Activated CD4-positive, CD25-positive, alpha-beta regulatory T cell treated with anti-CD3 and anti-CD28 coated beads, Interleukin-2, amount 50 U/mL, for 24 hours (primary cell): ENCODE measurements at places on chromosomes 4 and X.

DNA sequence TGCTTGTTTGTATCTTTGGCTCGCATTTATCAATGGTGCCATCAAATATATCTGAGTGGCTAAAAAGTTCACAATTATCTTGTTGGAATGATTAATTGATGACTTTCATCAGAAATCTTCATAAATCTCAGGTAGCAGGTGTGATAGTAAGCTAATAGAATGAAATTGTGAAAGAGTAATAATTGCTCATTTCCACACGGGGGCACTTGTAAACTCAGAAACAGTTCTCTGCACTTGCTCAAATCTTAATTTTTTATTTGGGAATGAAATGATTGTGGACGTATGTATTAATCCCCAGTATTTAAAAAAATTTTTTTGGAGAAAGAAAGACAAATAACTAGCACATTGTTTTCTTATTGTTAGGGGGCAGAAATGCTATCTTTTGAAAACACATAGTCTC lies 132.8 kb downstream of the DTHD1 start:
- ATAC-seq: no peak

DNA sequence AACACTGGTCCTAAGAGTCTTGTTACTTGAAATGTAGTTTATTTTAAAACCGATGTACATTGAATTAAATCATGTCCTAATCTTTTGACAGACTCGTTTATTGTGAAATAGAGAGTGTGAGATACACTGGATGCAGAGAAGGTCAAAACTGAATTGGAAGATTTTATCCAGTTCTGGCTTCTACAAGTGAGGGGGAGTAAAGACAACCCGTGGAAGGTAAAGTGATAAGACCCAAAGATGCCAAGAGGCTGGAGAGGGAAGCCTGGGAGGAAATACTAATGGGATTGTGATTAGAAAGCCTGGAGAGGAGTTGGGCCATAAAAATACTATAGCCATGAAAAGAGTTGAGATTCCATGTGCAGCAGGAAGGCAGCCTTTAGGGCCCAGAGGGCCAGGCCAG lies 424.5 kb upstream of the NR3C2 start:
- ATAC-seq: no peak

DNA sequence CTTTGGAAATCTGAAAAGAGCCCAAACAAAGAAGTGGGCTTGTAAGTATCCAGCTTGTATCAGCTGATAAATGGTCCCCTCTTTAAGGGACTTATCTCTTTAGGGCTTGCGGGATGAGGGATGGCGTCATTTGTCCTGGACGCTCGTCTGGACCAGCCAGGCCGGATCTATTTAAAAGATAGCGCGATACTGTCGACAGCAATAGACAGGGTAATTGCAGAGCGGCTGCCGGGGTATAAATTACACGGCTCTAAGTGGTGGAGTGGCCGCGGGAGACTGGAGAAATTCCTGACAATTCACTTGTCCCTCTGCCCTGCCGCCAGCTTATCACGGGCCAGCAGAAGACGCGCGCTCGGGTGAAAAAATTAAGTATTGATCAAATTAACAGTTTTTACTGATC lies 90.7 kb downstream of the FAM53A start:
- no peak for ATAC-seq

DNA sequence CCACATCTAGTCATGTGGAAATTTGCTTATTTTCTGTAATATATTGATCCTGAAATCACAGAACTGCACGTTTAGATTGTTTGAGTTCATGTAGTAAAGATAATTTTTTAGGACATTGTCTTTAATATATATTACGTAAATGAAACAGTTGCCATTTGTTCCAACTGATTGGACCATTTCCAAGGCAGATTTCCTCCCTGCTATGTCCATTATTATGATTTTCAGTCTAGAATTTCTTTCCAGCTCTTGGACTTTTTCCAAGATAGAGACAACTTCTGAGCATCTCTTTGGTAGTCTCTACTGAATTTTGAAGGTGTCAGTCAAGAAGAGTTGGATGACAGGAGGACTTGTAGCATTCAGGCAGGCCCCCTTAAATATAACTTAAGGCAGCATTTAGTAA lies 94.6 kb downstream of the STIM2 start:
- no peak for ATAC-seq

- ATAC-seq: peak; percentile 67
Observed at GRCh38 chrX:109709129-109709631, 23.9 kb downstream of the ACSL4 start.

- no peak for ATAC-seq
Observed at GRCh38 chr4:88786011-88786410, 88.4 kb upstream of the NAP1L5 start.

GRCh38 chr4:168380290-168380689 lies 61.7 kb upstream of the DDX60 start:
- no peak for ATAC-seq

GRCh38 chr4:184477201-184477999 lies 3.0 kb upstream of the IRF2 start:
- ATAC-seq: no peak

DNA sequence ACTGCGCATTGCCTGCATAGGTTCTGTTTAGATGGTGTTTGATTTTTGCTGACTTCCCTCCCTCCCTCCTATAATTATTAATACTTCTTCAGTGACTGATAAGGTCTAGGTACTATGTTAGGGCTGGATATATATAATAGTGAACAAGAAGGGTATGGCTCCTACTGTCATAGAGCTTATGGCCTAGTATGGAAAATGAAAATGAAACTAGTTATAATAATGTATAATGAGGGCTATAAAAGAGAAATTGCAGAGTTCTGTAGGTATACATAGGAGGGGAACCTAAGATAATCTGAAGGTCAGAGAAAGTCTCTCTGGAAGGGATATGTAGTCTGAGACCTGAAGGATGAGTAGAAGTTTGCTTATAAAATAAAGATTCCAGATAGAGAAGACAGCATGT lies 102.1 kb downstream of the DCK start:
- ATAC-seq: peak; percentile 74

GRCh38 chrX:38799995-38800580 lies 1.2 kb upstream of the MID1IP1 start:
- no peak for ATAC-seq

GRCh38 chrX:16577483-16578029 lies 72.4 kb upstream of the S100G start:
- ATAC-seq: no peak

DNA sequence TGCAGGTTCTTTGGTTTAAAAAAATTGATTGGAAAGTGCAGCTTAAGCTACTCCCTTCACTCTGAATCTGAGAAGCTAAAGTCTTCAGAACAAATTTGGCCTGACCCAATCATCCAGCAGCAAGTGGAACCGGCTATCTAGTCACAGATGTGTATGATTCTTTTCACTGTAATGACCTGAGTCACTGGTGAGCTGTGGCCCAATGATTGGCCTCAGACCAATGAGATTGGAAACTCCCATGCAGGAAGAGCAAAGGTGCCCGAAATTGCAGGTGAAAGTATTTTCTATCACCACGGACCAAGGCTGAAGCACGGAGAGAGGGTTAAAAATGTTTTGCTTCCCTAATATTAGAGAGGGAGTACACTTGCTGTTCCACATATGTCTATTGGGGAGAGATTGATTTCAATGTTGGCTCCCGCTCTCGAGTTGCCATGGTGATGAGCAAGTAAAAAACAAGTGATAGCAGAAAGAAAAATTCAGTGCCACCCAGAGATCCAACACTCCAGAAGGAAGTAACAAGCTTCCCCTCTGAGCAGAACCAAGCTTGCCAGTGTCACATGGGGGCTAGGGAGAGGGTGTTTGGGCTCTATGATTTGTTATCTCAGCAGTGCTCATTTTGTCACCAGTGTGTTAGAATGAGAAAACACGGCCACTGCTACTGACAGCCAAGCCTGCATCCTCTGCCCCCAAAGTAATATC lies 11.2 kb downstream of the RIPPLY1 start:
- no peak for ATAC-seq

GRCh38 chr4:53706422-53707032 lies 115.2 kb upstream of the LNX1 start:
- no peak for ATAC-seq

DNA sequence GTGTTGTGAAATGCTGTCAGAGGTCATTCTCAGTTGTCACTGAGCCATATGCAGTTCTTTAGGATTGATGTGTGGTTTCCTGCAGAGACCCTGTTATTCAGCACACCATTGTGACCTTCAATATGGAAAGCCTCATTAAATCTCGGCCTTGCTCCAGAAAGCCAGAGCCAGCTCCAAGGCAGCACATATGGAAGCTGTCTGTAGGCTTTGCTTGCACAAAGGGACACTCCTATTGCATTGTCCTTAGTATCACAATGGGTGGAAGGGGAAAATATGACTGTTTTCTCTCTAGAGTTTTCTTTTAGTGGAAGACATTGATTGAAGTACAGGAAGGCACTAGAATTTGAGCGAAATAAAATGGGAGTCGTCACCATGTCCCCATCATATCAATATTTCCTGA lies 179.0 kb downstream of the CEP135 start:
- no peak for ATAC-seq

GRCh38 chr4:34880246-34880645 lies 1364.1 kb downstream of the ARAP2 start:
- ATAC-seq: no peak

GRCh38 chr4:41307638-41308037 lies 50.9 kb downstream of the UCHL1 start:
- no peak for ATAC-seq

- no peak for ATAC-seq
Observed at GRCh38 chr4:41304221-41304620, 47.5 kb downstream of the UCHL1 start.

- ATAC-seq: no peak
Observed at GRCh38 chr4:148205476-148205875, 236.7 kb downstream of the NR3C2 start.

- no peak for ATAC-seq
Observed at GRCh38 chr4:38612646-38613414, 51.2 kb upstream of the KLF3 start.

- ATAC-seq: no peak
Observed at GRCh38 chr4:48979914-48980579, 6.0 kb upstream of the CWH43 start.

DNA sequence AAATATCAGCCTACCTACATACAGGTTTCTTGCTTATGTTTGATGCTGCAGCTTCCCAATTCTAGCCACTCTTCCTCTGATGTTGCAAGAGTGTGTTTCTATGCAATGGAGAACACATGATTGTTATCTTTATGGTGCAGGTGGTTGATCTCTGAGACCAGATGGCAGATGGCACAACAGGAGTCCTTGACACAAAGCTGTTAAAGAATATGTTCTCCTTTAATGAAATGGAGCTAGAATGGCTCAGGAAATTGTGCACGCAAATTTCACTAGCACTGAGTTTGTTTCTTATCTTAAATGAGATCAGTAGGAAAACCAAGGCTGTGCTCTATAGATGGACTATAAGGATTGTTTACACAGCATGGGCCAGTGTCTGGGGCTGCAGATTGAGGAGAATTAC lies 29.9 kb upstream of the TTC29 start:
- ATAC-seq: no peak

GRCh38 chr4:71564775-71565174 lies 219.1 kb downstream of the GC start:
- no peak for ATAC-seq

DNA sequence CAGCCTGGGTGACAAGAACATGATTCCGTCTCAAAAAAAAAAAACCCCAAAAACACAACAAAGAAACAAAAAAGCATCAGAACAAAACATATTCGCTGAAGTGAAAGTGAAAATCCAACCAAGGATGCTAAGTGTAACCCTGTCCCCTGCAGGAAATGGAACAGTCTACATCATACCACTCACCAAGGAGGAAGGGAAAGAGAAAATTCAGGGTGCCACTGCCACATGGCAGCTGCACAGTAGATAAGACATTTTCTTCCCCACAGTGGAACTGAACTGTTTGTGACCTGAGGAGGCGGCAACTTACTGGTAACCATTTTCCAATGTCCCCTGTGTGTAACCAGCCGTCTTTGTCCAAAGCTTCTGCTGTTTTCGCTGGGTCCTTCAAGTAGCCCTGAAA lies 28.2 kb upstream of the CENPU start:
- ATAC-seq: peak; percentile 88

GRCh38 chr4:6464842-6465588 lies 7.4 kb downstream of the PPP2R2C start:
- ATAC-seq: no peak

DNA sequence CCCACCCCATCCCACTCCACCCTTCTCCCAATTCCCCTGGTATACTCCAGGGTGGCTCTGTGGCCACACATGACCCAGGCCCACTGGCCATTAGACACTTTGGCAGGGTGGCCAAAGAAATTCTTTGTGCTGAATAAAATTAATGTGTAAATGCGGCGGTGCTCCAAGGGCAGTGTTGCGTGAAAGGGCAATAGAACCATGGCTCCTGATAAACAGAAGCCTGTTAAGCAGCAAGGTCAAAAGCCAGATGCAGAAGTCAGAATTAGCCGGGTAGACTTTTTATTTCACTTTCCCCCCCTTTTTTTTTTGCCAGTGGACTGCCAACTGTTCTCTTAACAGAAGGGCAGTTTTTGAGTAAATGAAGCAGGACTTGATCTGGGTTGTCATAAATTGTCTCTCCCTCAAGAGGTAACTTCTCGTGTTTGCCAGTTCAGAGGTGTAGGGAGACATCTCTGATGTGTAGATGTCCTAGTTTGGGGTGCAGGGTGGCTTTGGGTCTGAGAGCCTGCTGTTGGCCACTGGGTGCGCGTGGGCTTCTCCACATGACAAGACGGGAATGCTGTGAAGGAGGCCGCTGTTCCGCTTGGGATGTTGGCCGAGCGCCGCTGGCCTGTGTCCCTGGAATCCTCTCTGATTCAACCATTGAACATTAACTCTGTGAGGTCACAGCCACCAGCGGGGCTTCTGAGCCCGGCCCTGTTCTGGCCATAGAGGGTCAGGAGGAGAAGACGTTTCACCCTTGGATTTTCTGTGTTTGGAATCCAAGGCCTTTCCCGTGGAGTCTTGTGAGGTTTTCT lies 139.5 kb downstream of the TBL1X start:
- no peak for ATAC-seq

- ATAC-seq: no peak
Observed at GRCh38 chr4:180587379-180587778, 1655.8 kb upstream of the TENM3 start.

GRCh38 chr4:165475706-165476070 lies 96.9 kb downstream of the CPE start:
- no peak for ATAC-seq

DNA sequence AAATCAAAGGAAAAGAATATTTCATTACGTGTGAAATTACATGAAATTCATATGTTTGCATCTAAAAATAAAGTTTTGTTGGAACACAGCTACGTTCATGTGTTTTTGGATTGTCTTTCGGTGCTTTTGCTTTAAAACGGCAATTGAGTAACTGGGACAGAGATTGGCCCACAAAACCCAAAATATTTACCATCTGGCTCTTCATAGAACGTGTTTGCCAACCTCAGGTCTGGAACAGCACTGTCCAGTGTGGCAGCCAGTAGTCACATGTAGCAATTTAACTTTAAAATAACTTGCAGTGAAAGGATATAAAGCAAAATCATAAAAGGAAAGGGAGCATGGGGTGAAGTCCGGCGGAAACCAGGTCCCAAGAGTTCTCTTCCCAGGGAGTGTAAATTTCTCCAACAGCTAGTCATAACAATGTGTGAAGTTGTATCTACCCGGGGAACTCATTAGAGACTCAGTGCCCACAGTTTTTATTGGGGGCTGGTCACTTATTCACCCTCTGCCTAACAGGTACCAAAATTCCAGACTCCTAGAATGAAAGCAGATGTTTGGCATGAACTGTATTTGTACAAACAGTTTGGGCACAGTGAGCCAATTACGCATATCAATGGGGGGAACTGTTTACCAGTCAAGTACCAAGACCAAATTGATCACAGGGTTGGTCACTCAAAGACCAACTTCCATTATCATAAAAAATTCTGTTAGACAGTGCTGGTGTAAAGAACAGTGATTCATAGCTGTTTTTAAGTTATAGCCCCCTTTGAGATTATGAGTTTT lies 10.3 kb downstream of the OCIAD1 start:
- ATAC-seq: no peak
